ENCODE measurements at places on chromosomes 11 and 22.

GRCh38 chr11:18081551-18081950, 24.3 kb downstream of the SAAL1 start:
- no peak for DNase-seq

DNA sequence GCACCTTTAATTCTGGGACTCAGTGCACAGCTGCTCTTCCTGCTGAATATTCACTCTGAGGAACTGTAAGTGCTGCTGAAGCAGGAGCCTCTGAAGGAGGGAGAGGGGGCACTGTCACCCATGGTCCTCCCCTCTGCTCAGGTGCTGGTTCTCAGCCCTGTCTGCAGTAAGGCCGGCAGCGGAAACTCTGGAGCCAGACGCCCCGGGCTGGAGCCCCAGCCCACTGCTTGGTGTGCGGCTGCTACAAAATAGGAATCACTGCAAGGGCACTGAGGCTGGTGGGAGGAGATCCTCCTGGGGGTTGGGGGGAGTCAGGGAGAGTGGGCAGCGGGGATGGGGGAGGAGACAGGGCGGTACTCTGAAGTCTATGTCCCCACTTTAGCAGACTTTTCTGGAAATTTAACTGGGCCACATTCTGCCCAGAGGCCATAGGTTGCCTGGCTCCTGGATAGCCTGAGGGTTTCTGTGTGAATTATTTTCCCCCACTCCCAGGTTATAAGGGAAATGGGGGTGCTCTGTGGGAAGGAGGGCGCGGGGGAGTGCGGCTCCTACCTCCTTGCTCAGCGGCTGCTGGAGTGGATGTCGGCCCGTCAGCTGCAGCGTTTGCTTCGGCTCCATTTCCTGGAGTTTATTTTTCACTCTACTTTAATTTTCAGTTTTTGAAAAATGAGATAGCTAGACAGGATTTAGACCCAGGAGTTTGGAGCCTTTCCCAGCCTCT, 33.6 kb downstream of the TBC1D22A start:
- no peak for DNase-seq

DNA sequence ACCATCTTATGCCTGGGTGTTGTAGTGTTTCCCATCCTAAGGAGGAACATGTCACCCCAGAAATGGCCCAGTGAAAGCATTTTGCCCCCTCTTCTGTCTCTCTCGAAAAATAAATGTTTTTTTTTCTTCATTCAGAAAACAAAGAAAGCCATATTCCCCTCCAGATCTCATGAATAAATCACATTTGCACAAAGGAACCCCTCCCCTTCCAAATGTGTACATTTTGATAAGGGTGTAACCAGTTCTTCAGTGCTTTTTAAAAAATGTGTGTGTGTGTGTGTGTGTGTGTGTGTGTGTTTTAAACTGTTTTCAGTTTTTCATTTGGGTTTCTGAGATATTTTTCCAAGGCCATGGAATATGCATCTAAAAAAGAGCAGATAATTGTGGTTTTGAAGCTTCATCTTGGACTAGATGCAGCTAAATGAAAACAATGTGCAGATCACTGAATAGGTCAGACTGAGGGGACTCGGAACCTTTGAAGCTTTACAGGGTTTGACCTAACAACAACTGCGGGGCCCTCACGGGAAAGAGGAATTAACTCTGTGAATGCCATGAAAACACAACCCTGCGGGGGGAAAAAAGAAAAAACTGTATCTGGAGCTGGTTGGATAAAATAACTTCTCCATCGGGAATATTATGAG, 76.4 kb downstream of the YAP1 start:
- DNase-seq = no peak

DNA sequence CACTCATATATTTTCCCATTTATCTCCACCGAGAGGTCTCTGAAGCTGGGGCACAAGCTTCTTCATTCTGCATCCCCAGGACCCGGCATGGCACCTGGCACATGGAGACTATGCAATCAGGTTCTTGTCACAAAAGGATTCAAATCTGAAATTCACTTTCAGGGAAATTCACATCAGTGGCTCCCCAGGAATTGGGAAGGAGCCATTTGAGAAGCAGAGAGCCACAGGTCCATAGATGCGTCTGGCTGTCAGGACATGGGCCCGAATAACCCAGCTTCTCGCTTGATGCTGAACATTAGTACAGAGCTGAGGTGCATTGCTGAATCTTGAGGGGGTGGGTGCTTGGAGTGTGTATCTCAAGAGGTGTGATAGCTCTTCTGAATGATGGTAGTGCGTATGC, 82.5 kb downstream of the TSPAN18 start:
- DNase-seq = no peak

DNA sequence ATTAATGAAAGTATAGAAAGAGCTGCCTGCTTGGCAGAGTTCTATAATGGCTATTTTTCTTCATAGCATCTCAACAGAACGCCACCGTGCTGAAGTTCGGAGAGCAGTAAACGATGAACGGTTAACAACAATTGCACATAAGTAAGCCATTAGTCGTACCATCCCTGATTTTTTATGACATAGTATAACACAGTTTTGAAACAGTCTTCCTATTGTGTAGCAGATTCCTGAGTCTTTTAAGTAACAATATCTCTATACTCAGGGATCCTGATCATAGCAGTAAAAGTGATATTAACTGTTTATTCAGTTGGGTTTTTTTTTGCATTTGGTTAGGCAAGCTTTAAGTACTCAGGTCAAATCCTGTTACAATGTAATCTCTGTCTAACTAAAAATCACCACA, 8.4 kb downstream of the EMSY start:
- DNase-seq = no peak

DNA sequence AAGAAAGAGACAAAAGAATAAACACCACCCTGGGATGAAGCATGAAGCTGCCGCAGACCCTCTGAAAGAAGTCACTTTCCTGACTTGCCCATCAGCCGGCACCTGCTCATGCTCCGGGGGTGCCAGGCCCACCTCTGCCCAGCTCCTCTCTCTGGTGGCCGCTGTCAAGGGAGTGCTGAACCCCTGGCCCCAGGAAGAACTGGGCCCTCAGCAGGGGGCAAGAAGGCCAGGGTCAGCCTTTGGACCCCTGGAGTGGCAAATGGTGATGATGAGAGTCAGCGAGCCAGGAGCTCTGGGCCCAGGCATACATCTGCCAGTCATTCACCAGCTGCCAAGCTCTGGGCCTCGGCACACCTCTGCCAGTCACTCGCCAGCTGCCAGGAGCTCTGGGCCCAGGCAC, 17.4 kb downstream of the TTLL8 start:
- no peak for DNase-seq

DNA sequence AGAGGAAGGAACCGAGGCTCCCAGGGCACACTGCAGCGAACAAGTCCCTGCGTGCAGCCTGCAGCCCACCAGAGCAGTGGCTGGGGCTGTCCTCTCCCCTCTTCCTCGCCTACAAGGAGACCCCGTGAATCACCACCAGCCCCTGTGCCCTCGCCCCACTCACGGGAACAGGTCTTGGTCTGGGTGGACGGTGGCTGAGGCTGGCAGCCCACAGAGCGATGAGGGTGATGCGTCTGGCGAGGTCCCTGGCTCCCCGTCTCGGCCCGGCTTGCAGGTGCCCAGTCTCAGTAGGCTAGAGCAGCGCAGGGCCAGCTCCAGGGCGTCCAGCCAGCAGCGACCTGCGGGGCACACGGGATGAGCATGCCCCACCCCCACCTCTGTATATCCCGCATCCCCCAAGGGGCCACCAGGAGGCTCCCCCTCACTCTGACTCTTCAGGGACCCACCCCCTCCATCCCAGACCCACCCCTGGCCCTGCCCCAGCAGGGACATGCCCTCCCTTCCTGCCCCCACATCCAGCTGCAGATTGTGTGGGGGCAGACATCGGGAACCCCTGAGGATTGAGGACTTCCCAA, 50.5 kb upstream of the CARS1 start:
- DNase-seq = no peak

GRCh38 chr11:70671083-70671482, 272.8 kb downstream of the CTTN start:
- DNase-seq = no peak

- DNase-seq = peak; percentile 14
Observed at GRCh38 chr22:47691152-47691895, 928.9 kb downstream of the TBC1D22A start.

DNA sequence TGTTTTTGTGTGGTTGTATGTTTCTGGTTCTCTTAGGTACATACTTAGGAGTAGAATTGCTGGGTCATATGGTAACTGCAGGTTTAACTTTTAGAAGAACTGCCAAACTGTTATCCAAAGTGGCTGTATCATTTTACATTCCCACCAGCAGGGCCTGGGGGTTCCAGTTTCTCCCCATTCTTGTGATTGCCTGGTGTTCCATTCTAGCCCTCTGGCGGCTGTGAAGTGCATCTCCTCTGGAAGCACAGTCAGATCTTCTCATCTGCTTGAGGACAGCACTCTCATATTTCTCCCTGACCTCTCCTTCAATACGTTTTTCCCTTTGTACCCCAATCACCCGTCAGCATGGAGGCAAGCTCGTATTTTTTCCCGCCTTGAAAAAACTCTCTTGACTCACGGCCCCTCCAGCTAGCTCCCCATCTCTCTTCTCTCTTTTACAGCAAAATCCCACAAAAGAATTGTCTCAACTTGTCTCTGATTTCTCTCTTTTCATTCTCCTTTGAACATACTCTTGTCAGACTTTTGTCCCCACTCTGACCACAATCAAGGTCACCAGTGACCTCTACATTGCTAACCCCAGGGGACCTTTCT, 56.8 kb upstream of the THY1 start:
- no peak for DNase-seq

DNA sequence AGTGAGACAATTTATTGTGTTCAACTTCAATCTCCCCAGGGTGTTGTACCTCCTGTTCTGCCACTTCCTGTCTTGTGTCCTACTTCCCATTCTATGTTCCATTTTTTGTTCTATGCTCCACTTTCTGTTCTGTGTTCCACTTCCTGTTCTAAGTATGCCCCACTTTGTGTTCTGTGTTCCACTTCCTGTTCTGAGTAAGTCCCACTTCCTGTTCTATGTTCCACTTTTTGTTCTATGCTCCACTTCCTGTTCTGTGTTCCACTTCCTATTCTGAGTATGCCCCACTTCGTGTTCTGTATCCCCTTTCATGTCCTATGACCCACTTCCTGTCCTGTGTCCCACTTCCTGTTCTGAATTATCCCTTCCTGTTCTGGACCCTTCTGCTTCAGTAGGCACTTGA, 732.7 kb downstream of the TBC1D22A start:
- DNase-seq = no peak

GRCh38 chr22:50477923-50478322, 3.1 kb upstream of the SBF1 start:
- DNase-seq = no peak

DNA sequence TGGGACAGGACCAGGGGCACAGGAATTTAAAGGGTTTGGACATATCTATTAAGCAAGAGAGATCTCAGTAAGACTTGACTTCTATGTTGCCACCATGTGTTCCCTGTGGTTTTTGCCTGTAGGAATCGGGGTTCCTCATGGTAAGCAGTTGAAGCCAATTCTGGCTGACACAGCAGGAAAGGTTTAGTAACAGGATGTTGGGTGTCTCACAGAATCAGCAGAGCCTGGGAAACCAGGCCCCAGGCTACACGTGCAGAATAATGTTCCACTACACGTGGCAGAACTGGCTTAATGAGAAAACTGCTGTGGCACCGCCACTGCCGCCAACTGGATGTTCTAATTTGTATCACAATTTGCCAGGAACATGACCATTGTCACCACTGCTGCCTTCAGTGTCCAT, 264.6 kb upstream of the PLET1 start:
- no peak for DNase-seq

All from epithelial cell of prostate (primary cell).